ENCODE measurements at places on chromosomes 5 and 9. TPM values are rescaled to one million over a fixed set of nuclear protein-coding genes. Genes with fewer than 3 reads are reported as not detected.

Gene LRRC19
- total RNA-seq: not detected

Gene MAMDC2
- not detected for total RNA-seq

Gene NDUFB6
- 61.7 TPM for total RNA-seq

Gene RNF180
- total RNA-seq: not detected

Gene SCGB3A2
- total RNA-seq: 0.90 TPM

Gene F12
- total RNA-seq: 3.1 TPM

Gene OR1Q1
- total RNA-seq: not detected

Gene MARCOL
- not detected for total RNA-seq

Gene NEUROG1
- total RNA-seq: not detected

Gene RGS7BP
- total RNA-seq: not detected

Gene PCDHA1
- not detected for total RNA-seq

Gene CAMK4
- 36.9 TPM for total RNA-seq

Gene PDE8B
- not detected for total RNA-seq

Gene BTNL3
- not detected for total RNA-seq

DNA sequence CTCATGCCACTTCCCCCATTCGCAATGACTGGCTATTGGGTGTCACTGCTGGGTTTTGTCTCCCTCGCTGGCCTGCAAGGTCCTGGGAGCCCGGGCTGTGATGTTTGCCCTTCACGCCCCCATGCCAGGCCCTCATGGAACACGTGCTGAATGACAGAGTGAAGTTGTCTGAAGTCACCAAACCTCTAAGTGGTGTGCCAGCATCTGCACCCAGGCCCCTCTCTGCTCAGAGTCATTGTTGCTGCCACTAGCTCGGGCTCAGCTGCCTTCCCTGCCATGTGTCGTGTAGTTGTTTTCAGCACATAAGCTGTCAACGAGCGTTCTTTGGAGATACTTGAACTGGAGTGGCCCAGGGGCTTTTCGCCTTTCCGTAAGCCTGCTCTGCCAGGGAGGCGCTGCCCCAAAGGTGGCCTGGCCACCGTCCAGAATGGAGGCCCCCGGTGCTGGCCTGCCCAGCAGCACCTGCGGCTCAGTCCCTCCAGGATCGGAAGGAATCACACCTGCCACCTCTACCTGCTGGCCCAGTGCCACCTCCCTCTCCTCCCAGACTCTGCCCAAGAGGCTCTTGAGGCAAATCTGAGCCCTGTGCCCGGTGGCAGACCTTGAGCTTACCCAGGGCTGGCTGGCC is 250.1 kb downstream of the PBX3 start:
- DNase-seq: no peak

DNA sequence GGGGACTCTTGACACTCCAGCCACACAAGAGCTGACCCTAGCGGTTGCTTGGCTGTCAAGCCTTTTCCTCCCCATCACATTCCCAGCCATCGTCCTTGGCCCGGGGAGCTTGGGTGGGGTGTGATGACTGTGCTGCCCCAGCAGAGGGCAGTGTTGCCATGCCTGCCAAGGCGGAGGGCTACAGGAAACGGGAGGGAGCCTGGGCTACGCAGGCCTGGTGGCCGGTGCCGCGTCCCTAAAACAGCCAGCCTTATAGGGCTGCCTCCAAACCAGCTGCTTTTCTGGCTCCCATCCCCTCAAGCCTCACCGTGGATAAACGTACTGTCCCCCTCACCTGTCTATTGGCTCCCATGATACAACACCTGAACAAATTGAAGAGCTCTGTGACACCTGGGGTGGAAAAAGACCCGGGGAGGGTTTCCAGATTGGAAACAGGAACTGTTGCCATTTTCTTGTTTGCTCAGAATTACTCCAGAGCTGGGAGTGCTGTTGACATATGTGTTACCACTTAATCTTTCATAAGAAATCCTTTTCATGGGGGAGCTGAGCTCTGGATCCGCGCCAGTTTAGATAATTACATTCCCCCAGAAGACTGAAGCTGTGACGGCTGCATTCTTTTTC is 72.8 kb upstream of the ASTN2 start:
- no peak for DNase-seq

- DNase-seq: no peak
Measured at GRCh38 chr5:40022057-40022456, 597.3 kb upstream of the DAB2 start.

DNA sequence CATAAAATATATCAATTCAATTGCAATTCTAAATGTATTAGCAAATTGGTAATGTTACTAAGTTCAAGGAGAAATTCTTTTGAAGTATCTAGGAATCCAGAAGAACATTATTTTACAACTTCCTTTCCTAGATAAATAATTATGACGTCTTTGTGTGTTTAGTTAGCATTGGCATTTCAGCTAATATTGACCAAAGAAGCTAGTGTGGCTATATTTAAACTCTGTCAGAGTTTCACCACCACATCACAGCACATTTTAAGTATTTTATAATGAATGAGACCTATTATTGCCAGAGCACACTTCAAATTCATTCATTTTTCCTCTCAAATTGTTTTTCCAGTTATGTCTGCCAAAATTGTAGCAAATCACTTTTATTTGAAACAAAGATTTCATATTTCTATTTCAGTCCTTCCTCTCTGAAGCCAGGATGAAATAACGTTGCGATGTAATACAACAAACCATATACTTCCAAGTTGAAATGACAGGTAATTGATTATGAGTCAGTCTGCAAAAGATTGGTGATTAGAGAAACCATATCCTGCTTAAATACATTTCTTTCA is 18.9 kb downstream of the PLK2 start:
- DNase-seq: no peak

- DNase-seq: no peak
Measured at GRCh38 chr5:7420510-7421280, 24.8 kb downstream of the ADCY2 start.

- peak; percentile 62 for DNase-seq
Measured at GRCh38 chr5:53095931-53096525, 13.5 kb downstream of the MOCS2 start.

- no peak for DNase-seq
Measured at GRCh38 chr9:110146373-110146772, 61.6 kb downstream of the C9orf152 start.

GRCh38 chr9:95045751-95046150 is 271.8 kb downstream of the FANCC start:
- no peak for DNase-seq

GRCh38 chr9:132395560-132395959 is 11.1 kb downstream of the TTF1 start:
- DNase-seq: no peak

GRCh38 chr9:68995776-68996175 is 18.1 kb downstream of the PRKACG start:
- no peak for DNase-seq

- DNase-seq: no peak
Measured at GRCh38 chr5:170152767-170153166, 47.1 kb downstream of the FOXI1 start.

DNA sequence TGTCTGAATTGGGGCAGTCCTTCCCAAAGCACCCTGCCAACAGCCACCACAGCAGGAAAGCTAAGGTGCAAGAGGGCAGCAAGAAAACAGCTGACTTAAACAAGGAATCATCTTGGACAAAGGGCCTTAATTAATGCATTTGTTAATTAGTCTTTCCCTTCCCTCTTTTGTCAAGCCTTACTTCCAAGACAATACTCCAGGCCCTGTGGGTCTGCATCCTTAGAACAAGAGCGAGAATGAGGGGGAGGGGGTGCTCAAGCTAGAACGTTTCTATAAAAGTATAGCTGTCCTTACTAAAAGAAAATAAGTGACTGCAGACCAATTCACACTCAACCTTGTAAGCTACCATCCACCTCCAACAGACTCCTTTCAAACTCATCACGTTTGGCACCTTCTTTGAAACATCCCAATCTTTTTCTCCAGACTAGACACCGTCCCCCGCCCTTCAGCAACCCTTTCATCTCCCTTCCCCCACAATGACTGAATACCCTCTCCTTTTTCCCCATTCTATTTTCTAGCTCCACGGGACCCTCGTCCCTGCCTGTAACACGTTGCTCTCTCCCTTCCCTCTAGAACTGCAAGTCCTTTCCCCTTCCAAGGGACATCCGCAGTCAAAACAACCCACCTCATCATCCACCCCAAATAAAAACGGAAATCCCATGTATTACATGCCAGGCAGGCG is 85.7 kb upstream of the RNF38 start:
- DNase-seq: no peak

GRCh38 chr9:121394292-121394691 is 24.2 kb upstream of the STOM start:
- DNase-seq: no peak

GRCh38 chr5:68265822-68266395 is 50.4 kb downstream of the PIK3R1 start:
- DNase-seq: no peak

DNA sequence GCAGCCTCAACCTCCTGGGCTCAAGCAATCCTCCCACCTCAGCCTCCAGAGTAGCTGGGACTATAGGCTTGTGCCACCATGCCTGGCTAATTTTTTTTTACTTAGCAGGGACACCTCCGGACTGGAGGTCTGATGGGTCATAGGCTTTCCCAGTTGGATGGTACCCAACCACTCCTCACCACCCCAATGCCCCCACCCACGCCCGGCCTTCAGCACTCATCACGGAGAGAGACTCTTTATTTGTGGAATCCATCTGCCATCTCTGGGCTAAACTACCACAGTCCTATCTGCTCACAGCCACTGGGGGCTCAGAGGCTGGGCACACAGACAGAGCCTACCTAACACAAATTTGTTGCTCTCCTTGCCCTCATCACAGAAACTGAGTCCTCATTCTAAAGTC is 58.3 kb upstream of the STXBP1 start:
- no peak for DNase-seq

GRCh38 chr9:22332202-22332601 is 114.4 kb upstream of the DMRTA1 start:
- no peak for DNase-seq

GRCh38 chr9:136328011-136328621 is 777 bp downstream of the GPSM1 start:
- no peak for DNase-seq

- DNase-seq: no peak
Measured at GRCh38 chr5:160497878-160498277, 76.2 kb downstream of the PTTG1 start.
